ENCODE measurements at places on chromosomes 7 and 10. TPM values are rescaled to one million over a fixed set of nuclear protein-coding genes. Genes with fewer than 3 reads are reported as not detected.

GRCh38 chr10:84542522-84543490, 214.4 kb downstream of the CCSER2 start:
- H3K4me3 ChIP-seq: no peak overlapping the region
- peaks cover 26% of the 10 kb centered on the region for H3K27me3 ChIP-seq
- no peak for DNase-seq
- H3K36me3 ChIP-seq: no peaks in the 10 kb centered on the region

DNA sequence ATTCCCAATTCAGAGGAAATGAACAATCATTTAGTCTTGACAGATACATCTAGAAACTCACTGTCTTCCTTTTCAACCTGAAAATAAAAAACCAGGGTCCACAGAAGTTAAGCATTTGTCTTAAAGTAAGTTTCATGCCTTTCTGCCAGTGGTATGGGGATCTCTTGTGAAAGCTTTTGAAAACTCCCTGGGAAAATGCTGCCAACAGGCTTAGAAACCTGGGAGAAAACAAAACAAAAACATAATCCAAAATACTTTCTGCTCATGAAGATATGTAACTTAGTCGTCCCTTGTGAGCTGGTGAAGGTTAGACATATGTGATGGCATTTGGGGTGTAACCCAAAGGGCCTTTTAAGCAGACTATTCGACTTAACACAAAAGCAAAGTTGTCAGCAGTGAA, 66.4 kb upstream of the ZNF438 start:
- no peak overlapping the region for H3K4me3 ChIP-seq
- H3K4me1 ChIP-seq: peaks cover 37% of the 10 kb centered on the region
- no peak for DNase-seq
- H3K27me3 ChIP-seq: no peaks in the 10 kb centered on the region
- H3K27ac ChIP-seq: no peak overlapping the region

DNA sequence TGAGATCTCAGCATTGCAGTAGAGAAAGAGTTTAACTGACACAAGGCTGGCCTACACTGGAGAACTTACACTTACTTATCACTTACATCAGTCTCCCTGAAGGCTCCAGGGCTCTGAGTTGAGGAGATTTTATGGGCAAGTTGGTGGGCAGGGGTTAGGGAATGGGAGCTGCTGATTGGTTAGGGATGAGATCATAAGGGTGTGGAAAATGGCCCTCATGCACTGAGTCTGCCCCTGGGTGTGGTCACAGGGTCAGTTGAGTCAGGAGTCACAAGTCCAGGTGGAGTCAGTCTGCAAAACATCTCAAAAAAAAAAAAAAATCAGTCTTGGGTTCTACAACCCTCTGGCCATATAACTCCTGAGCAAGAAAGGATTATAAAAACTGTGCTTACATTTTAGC, 60.5 kb downstream of the PPP1R17 start:
- no peak overlapping the region for H3K27ac ChIP-seq
- no peaks in the 10 kb centered on the region for H3K36me3 ChIP-seq
- peaks cover 11% of the 10 kb centered on the region for H3K27me3 ChIP-seq
- no peaks in the 10 kb centered on the region for H3K4me1 ChIP-seq

GRCh38 chr7:117986645-117987269, 113.5 kb upstream of the CTTNBP2 start:
- no peak overlapping the region for H3K27ac ChIP-seq
- H3K27me3 ChIP-seq: peaks cover 4% of the 10 kb centered on the region
- H3K4me3 ChIP-seq: no peak overlapping the region
- H3K36me3 ChIP-seq: no peaks in the 10 kb centered on the region
- no peaks in the 10 kb centered on the region for H3K4me1 ChIP-seq
- no peak for DNase-seq

DNA sequence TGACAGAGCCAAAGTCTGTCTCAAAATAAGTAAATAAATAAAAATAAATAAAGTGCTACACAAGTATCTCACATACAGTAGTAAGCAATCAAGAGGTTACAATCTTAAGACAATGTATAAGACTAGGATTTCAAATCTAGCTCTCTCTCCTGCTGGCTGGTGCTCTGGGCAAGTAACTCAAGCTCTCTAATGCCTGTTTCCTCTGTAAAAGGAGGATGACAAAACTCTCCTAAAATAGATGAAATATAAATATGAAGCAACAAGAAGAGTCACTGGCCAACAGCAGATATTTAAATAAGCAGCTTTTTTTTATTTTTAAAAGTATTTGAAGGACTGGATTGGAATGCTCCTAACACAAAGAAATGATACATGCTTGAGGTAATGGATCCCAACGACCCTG, 7.2 kb downstream of the SFMBT2 start:
- H3K4me3 ChIP-seq: no peak overlapping the region
- peaks cover 61% of the 10 kb centered on the region for H3K4me1 ChIP-seq
- DNase-seq: no peak

DNA sequence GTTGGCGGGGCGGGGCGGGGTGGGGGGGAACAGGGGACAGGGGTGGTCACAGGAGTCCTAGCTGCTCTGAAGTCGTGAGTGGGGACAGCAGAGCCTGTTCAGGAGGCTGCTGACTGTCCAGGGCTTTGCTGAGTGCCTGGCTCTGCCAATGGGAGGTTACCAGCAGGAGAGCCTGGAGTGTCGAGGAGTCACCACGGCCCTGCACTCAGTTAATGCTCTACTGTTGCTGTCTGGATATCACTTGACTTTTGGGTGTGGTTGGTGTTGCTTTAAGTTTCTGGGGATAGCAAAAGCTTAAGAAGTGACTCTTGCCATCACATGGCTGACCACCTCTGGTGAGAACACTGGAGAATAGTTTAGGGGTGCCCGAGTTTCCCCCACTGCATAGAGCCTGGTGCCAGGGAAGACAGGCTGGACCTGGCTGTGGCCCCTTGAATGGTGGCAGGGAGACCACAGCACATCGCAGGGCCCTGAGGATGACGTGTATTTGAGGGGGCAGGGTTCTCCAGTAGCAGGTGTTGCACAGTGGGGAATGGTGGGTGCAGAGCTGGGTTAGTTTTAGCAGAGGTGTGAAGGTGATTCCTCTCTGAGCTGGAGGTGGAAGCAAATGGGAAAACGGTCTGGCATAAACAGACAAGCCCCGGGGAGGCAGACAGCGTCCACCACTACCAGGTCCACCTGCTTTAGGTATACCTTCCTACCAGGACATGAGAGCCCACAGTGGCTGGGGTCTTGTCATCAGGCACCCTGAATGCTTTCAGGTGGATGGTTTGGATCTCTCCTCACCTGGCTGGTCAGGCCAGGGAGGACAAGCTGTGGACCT, 54.2 kb upstream of the CAMK2B start:
- peaks cover 4% of the 10 kb centered on the region for H3K4me1 ChIP-seq
- H3K27ac ChIP-seq: peak overlapping the region; percentile 38
- H3K36me3 ChIP-seq: peaks cover 2% of the 10 kb centered on the region
- no peak for DNase-seq
- H3K27me3 ChIP-seq: no peaks in the 10 kb centered on the region

GRCh38 chr7:102021841-102022618, 204.6 kb downstream of the CUX1 start:
- peaks cover 17% of the 10 kb centered on the region for H3K4me1 ChIP-seq
- no peak overlapping the region for H3K27ac ChIP-seq
- H3K36me3 ChIP-seq: no peaks in the 10 kb centered on the region
- no peaks in the 10 kb centered on the region for H3K27me3 ChIP-seq
- H3K4me3 ChIP-seq: no peak overlapping the region

- H3K4me1 ChIP-seq: no peaks in the 10 kb centered on the region
- H3K4me3 ChIP-seq: no peak overlapping the region
- peaks cover 5% of the 10 kb centered on the region for H3K27me3 ChIP-seq
- H3K36me3 ChIP-seq: no peaks in the 10 kb centered on the region
Observed at GRCh38 chr10:90665905-90666662, 191.8 kb downstream of the HTR7 start.

- H3K27me3 ChIP-seq: no peaks in the 10 kb centered on the region
- no peak overlapping the region for H3K4me3 ChIP-seq
- H3K27ac ChIP-seq: no peak overlapping the region
- DNase-seq: no peak
Observed at GRCh38 chr10:91317541-91317940, 92.6 kb upstream of the HECTD2 start.

- H3K36me3 ChIP-seq: no peaks in the 10 kb centered on the region
- DNase-seq: no peak
- H3K4me1 ChIP-seq: no peaks in the 10 kb centered on the region
Observed at GRCh38 chr7:132051311-132051710, 494.9 kb upstream of the PODXL start.

DNA sequence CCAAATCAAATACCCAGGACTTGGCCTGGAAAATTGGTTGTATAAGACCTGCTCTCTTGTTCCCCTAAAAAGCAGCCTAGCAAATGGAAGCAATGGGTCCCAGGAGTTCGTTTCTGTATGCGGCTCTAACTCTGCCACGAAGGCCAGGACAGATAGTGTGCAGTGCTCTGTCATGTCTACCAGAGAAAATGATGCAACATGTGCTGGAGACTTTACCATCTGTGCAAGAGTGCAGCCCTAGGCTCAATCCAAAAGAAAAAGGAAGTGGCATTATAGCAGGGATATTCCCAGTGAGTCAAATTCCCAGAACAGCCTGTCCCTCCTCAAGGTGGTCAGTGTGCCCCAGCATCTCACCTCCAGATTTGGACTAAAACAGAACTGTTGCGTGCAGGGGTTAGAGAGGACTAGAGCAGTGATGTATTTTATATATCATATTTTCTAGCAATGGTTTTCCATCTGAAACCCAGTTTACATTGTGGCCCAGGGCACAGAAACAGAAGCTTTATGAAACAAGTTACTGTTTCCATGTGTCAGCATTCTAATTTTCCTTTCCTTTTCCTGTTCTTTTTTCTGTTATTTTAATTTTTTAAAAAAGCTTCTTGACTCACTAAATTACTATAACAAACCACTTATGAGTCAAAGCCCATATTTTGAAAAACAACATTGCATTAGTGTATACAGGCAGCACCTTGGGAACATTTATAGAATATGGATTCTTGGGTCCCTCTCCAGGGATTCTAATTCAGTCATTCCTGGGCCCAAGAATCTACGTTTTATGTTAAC, 311.2 kb downstream of the RNLS start:
- peak overlapping the region; percentile 1 for H3K4me3 ChIP-seq
- H3K27ac ChIP-seq: peak overlapping the region; percentile 90
- H3K4me1 ChIP-seq: peaks cover 37% of the 10 kb centered on the region
- H3K36me3 ChIP-seq: no peaks in the 10 kb centered on the region
- DNase-seq: peak; percentile 23

- no peak overlapping the region for H3K4me3 ChIP-seq
- no peaks in the 10 kb centered on the region for H3K27me3 ChIP-seq
- no peak overlapping the region for H3K27ac ChIP-seq
- no peak for DNase-seq
- no peaks in the 10 kb centered on the region for H3K4me1 ChIP-seq
- H3K36me3 ChIP-seq: peaks cover 2% of the 10 kb centered on the region
Observed at GRCh38 chr10:73841526-73842285, 30.3 kb upstream of the NDST2 start.

- no peaks in the 10 kb centered on the region for H3K36me3 ChIP-seq
- DNase-seq: no peak
- no peak overlapping the region for H3K27ac ChIP-seq
- H3K4me3 ChIP-seq: no peak overlapping the region
- peaks cover 4% of the 10 kb centered on the region for H3K4me1 ChIP-seq
Observed at GRCh38 chr10:1289591-1289990, 233.4 kb downstream of the WDR37 start.

DNA sequence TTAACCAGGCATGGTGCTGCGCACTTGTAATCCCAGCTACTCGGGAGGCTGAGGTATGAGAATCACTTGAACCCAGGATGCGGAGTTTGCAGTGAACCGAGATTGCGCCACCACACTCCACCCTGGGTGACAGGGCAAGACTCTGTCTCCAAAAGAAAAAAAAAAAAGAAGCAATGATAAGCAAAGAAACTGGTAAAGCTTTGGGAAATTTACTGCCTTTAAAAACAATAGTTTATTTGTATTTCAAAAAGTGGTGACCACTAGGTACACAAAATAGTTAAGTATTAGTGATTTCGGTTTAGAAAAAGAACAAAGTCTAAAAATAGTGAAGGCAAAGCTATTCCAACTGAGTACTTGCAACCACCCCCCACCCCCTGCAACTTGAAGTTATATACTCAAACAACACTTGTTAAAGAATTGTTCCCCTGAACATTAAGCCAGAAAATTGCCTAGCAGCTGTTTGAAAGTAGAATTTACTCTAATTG, 37.7 kb downstream of the MALSU1 start:
- DNase-seq: no peak
- H3K4me3 ChIP-seq: no peak overlapping the region
- H3K36me3 ChIP-seq: no peaks in the 10 kb centered on the region
- no peaks in the 10 kb centered on the region for H3K4me1 ChIP-seq

GRCh38 chr10:3981300-3981699, 196.3 kb upstream of the KLF6 start:
- H3K27me3 ChIP-seq: no peaks in the 10 kb centered on the region
- H3K36me3 ChIP-seq: peaks cover 7% of the 10 kb centered on the region
- no peak for DNase-seq
- no peak overlapping the region for H3K27ac ChIP-seq
- H3K4me1 ChIP-seq: peaks cover 29% of the 10 kb centered on the region

DNA sequence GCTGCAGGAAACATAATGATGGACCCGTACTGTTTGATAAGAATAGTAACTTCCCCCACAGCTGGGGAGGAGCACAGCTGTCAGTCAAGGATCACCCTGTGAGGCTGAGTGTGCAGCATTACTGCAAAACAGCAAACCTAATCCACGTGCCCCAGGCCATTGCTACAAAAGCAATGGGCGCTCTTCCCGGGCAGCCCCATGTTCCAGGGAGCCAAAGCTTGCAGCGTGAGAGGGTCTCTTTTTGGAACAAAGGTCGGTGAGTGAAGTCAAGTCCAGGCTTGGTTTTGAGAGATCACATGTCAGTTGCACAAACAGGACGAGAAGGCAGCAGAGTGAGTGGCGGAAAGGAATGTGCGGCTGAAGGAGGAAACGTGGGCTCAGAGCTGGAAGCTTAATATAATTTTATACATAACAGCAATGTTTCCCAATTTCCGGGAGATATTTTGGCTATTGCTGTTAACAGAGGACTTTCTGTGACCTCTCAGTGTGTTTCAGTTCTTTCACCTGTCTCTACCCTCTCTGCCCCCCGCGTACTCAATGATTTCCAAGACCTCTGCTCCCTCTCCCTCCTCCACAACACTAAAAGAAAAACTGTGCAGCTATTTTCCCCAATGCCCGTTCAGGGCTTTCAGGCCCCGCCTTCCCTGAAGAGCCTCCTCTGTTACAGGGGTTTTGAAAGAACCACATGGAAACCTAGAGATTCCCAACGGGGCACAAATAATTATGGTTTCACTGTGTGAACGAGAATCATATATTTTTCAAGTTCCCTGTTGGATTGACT, 128.9 kb downstream of the MTPAP start:
- H3K27ac ChIP-seq: no peak overlapping the region
- H3K27me3 ChIP-seq: peaks cover 41% of the 10 kb centered on the region
- DNase-seq: no peak

Gene HOXA6
- total RNA-seq: not detected

Gene A1CF
- total RNA-seq: not detected

Gene RBP4
- total RNA-seq: not detected

Gene ASNS
- 216 TPM for total RNA-seq

Gene DENND2A
- total RNA-seq: not detected

Gene TRPV6
- total RNA-seq: not detected

Gene ZPBP
- not detected for total RNA-seq

Gene PPP1R17
- total RNA-seq: not detected

Gene CFAP43
- total RNA-seq: not detected

All from activated naive CD8-positive, alpha-beta T cell treated with anti-CD3 and anti-CD28 coated beads for 36 hours (primary cell).